IMR-90 (cell line): ENCODE measurements at places on chromosomes 6 and 20. TPM values are rescaled to one million over a fixed set of nuclear protein-coding genes. Genes with fewer than 3 reads are reported as not detected.
A peak's percentile ranks its signal among the peaks of the same experiment; 100 is the strongest.

GRCh38 chr6:12232339-12232738 is 57.8 kb upstream of the EDN1 start:
- peak; percentile 28 for DNase-seq
- no peaks in the 10 kb centered on the region for H3K36me3 ChIP-seq
- no peaks in the 10 kb centered on the region for H3K27me3 ChIP-seq
- no peak overlapping the region for H3K4me3 ChIP-seq
- H3K4me1 ChIP-seq: peaks cover 4% of the 10 kb centered on the region

The NKAIN4 gene
- total RNA-seq: not detected in 2 replicates

The SLC12A5 gene
- total RNA-seq: not detected in 2 replicates

- no peaks in the 10 kb centered on the region for H3K36me3 ChIP-seq
- H3K27ac ChIP-seq: no peak overlapping the region
- DNase-seq: no peak
- no peak overlapping the region for H3K4me3 ChIP-seq
These were observed 138.0 kb downstream of the TBC1D7 start for GRCh38 chr6:13190376-13190775.

GRCh38 chr6:73030257-73030656 is 195.0 kb downstream of the KHDC1L start:
- H3K27me3 ChIP-seq: no peaks in the 10 kb centered on the region
- H3K36me3 ChIP-seq: no peaks in the 10 kb centered on the region
- no peak overlapping the region for H3K27ac ChIP-seq

The TNFRSF6B gene
- total RNA-seq: 1.1 and 1.3 TPM in 2 replicates

DNA sequence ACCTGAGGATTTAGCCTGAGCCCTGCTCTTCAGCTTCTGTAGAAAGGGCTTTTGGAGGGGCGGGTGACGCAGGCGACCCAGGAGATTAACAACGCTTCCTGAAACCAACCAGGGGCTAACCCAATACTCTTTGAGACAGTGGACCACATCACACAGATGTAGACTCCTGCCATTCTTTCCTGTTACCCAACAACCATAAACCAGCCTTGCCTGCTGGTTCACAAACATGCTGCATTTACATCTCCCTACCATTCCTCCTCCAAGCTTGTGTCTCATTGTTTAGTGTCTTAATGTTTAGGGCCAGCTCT is 28.3 kb downstream of the PPP1R16B start:
- H3K36me3 ChIP-seq: no peaks in the 10 kb centered on the region
- no peak for DNase-seq
- H3K4me3 ChIP-seq: no peak overlapping the region
- H3K27ac ChIP-seq: no peak overlapping the region
- peaks cover 8% of the 10 kb centered on the region for H3K27me3 ChIP-seq
- no peaks in the 10 kb centered on the region for H3K4me1 ChIP-seq

DNA sequence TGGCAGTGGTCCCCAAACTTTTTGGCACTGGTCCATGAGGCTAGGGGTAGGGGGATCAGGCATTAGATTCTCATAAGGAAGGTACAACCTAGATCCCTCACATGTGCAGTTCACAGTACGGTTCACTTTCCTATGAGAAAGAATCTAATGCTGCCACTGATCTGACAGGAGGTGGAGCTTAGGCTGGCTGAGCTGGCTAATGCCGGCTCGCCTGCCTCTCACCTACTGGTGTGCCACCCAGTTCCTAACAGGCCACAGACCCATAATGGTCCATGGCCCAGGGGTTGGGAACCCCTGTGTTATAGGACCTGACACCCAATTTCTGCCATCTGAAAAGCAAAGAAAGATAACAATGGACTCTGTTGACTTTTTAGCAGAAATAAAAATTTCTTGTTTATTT is 199.6 kb downstream of the GMPR start:
- no peak for DNase-seq
- H3K36me3 ChIP-seq: peaks cover 5% of the 10 kb centered on the region; the same call in 1 of the 2 replicates
- peaks cover 9% of the 10 kb centered on the region for H3K4me1 ChIP-seq
- H3K27me3 ChIP-seq: no peaks in the 10 kb centered on the region
- H3K27ac ChIP-seq: no peak overlapping the region

DNA sequence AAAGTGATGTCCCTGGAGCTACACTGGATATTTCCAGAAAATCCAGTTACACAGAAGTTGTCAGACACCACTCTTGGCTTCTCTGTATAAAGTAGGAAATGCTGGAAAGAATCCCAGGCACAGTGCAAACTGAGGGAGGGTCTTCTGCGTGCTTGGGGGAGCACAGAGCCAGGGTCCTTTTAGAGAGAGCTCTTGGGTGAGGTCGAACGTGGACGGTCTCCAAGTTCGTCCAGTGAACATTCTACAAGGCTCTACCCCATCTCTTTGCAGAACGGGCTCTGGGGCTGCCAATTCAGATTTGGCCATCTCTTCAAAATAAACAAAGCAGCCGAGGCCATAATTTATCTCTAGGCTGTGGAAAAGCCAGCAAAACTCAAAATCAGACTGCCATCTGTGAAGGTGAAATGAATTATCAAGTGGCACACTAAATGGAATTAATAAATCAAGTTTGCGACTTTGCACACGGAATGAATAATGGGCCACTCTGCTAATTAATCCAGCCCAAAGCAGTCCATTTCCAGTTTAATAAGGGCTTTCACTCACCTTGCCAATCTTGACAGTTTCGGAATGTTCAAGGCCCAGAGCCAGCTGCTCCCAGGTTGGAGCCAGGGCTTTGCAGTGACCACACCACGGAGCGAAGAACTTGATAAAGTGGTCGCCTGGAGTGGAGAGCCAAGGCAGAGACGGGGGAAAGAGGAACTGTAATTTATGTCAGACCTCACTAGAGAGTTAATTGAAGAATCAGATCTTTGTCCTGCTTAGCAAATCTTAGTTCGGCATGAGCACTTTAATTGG is 19.3 kb downstream of the TXNDC5 start:
- no peak for DNase-seq
- H3K4me1 ChIP-seq: no peaks in the 10 kb centered on the region
- no peak overlapping the region for H3K27ac ChIP-seq
- H3K4me3 ChIP-seq: no peak overlapping the region
- H3K27me3 ChIP-seq: no peaks in the 10 kb centered on the region
- peaks cover 77% of the 10 kb centered on the region for H3K36me3 ChIP-seq

The TFAP2D gene
- total RNA-seq: not detected in 2 replicates
